ENCODE measurements at places on chromosomes 1 and 21. TPM values are rescaled to one million over a fixed set of nuclear protein-coding genes. Genes with fewer than 3 reads are reported as not detected.

GRCh38 chr1:201506092-201506491 lies 831 bp downstream of the CSRP1 start:
- peak overlapping the region; percentile 73 for H3K4me3 ChIP-seq
- no peaks in the 10 kb centered on the region for H3K36me3 ChIP-seq
- DNase-seq: no peak
- peaks cover 71% of the 10 kb centered on the region for H3K4me1 ChIP-seq

GRCh38 chr1:192554904-192555303 lies 20.7 kb upstream of the RGS1 start:
- no peak overlapping the region for H3K4me3 ChIP-seq
- no peak overlapping the region for H3K27ac ChIP-seq
- H3K4me1 ChIP-seq: no peaks in the 10 kb centered on the region
- no peaks in the 10 kb centered on the region for H3K27me3 ChIP-seq
- no peaks in the 10 kb centered on the region for H3K36me3 ChIP-seq

DNA sequence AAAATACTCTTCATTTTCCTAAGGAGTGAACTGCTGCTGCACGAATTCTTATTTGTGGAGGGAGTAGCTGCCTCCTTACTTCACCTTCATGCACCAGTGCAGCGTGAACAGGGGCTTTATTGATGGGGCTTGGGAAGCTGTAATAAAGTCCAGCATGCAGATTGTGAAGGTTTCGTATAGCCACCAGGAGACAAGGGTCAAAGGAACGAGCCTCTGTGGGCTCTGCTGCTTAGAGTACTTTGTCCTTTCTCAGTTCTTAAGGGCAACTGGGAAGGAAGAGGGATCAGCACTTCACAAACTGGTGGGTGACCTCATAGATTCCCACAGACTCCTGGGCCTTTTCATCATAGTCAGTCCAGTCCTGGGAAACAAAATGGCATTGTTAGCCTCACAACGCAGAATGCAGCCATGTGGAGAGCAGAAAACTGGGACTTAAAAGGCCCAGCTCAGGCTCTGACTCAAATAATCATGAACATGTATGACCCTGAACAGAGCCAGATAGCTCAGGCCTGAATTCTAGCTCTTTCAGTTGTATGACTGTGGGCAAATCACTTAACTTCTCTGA lies 6.0 kb downstream of the CZIB start:
- H3K27me3 ChIP-seq: no peaks in the 10 kb centered on the region
- no peak for DNase-seq
- no peak overlapping the region for H3K27ac ChIP-seq
- no peak overlapping the region for H3K4me3 ChIP-seq

OLIG2 gene
- total RNA-seq: not detected

NHLH2 gene
- total RNA-seq: not detected

GUCA2B gene
- total RNA-seq: not detected

- H3K27me3 ChIP-seq: no peaks in the 10 kb centered on the region
- no peak overlapping the region for H3K27ac ChIP-seq
- no peaks in the 10 kb centered on the region for H3K4me1 ChIP-seq
- H3K4me3 ChIP-seq: no peak overlapping the region
These were observed 172.8 kb downstream of the PTGER3 start for GRCh38 chr1:70874818-70875217.

CD2 gene
- total RNA-seq: 3.6 TPM

Data from heart left ventricle (tissue), 16 donors.